ENCODE measurements at places on chromosomes 13 and 19.

DNA sequence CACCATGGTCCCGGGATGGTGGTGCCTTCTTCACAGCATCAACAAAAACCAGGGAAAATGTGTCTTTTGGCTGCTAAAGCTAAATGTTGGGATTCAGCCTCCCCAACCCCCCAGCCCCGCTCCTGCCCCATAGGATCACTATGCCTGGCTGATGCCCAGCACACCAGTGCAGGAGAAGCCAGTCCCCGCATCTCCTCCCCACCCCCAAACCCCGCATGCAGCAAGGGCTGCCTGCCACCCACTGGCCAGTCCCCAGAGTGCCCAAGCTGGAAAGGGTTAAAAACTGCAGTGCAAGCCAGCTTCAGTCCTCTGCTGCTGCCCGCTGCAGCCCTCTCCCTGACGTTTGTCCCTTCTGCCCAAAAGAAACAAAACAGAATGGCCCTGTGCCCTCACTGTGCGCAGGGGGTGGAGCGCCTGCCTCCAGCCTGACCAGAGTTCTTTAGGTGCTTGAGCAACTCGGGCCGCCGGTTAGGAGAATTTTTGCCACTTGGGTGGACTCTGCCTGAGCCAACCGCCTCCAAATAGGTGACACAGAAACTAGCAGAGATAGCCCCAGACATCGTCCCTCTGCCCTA is 3.7 kb downstream of the CALM3 start:
- DNase-seq: no peak

DNA sequence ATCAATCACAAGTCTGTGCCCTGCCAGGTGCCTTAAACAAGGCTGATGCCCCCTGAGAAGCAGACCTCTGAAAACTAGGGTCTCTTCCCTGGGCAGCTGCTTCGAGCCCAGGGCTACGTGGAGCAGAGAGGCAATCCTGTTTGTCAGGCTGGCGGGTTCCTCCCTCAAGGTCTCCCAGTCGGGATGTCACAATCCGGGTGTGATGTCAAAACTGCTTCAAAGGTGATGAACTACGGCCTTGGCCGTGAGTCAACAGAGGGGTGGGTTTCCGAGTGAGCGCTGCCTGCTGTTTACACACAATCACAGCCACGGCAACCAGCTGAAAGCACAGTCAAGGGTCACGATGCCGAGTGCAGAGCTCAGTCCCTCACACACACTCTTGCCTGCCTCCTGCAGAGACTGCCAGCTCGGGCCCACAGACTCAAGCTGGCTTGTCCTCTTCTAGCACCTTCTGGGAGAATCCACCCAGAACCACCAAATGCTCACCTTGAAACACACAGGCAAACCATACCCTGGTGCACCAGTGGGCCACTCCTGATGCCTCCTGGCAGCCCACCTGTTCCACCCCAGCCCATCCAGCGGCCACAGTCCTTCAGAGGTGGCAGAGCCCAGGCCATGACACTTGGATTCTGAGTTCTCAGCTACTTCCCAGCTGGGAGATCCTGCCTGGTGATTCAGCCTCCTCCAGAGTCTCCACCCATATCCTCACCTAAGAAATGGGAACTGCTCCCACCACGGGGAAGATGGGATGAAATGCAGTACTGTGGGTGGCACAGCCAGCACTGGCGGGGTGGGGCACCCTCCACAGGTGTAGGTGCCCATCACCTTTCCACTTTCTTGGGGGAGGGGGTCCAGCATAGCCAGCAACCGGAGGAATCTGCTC is 6.8 kb downstream of the ELL start:
- DNase-seq: no peak

DNA sequence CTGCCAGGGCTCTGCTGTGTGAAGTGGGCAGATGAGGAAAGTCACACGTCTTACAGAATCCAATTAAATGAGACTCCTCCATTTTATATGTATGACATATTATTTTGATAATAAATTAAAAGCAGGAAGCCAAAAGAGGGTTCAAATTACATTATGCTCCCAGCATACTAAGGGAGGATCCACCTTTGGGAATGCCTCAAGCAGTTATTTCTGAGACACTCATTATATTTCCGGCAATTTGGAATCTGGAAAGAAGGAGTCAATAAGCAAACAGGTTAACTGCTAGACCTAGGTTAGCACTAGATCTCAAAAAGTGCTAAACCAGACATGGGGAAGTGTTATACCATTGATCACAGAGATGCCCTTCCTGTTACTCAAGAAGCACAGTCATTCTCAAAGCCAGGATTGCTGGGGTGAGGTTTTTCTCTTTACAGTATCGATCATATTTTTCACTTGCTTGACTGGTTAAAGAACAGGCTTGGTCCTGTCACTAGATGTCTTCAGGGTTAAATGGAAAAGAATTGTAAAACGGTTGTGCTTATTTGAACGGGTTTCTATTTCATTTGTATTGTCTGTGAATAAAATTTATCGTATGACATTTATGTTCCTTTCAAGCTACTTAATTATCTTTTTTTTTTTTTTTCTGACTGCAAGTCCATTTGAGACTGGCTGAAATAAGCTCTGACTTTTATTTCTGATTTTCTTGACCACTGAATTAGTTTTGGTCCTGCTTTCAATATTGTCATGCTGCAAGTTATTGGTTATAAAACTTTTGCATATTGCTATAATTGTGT is 523.2 kb downstream of the KLF12 start:
- no peak for DNase-seq

- DNase-seq: no peak
Observed at GRCh38 chr13:57582032-57582431, 49.5 kb upstream of the PCDH17 start.

DNA sequence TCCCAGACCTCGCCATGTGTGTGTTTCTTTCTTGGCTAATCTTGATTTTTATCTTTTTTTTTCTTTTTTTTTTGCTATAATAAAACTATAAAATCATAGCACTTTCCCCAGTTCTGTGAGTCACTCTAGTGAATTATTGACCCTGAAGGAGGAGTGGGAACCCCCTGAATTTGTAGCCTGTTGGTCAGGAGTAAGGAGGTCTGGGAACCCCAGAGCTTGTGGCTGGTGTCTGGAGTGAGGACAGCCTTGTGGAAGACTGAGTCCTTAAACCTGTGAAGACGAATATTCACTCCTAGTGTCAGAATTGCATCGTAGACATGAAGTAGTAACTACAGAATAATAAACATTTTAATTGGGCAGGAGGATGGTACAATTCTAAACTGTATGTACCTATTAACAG is 7.4 kb downstream of the EID2B start:
- DNase-seq: no peak

GRCh38 chr19:3459089-3459881 is 21.0 kb downstream of the SMIM24 start:
- peak; percentile 63 for DNase-seq

DNA sequence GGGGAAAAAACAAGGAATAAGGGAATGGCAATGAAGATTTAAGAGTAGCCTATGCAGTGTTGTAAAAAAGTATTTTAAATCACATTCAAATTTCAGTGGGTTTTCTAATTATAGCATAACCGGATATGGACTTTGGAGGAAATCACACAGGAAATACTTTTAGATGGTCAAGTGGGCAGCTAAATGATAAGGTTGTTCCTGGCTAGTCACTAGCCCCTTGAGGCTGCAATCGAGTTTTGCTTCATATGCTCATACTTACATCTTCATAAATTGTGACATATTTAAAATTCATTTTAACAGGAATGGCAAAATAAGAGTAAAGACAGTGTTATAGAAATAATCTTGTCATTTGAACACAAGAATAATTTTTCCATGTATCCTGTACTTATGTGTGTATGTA is 88.9 kb downstream of the WDFY2 start:
- DNase-seq: no peak

- no peak for DNase-seq
Observed at GRCh38 chr13:66195238-66195637, 1034.9 kb downstream of the PCDH9 start.

DNA sequence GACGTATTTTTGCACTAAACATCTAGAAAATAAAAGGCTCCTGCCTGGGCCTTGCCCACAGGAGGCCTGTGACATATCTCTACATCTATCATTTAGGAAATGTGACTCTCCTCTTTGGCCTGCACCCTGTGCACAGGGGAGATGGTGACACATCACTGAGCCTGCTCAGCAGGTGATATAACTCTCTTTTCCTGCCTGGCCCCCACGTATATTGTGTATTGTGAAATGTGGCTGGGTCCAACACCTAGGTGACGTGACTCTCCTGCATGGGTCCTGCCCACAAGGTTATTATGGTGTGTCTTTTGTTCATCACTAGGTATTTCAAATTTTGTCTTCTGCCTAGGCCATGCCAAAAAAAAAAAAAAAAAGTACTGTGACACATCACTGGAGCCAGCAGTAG is 61.4 kb upstream of the ZNF724 start:
- no peak for DNase-seq

DNA sequence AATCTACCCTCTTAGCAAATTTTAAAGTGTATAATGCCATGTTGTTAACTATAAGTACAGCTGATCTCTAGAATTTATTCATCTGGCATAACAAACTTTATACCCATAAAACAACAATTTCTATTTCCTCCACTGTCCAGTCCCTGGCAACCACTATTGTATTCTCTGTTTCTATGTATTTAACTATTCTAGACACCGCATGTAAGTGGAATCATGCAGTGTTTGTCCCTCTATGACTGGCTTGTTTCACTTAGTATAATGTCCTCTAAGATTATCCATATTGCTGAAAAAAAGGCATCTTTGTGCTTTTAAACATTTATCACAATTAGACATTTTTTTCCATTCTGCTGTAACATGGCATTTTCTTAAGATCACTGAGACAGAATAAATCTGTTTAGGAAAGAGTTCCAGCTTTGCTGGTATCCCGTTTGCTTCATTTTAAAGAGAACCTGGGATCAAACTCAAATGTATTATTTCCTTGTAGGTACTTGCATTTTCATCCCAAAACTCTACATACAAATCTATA is 1191.0 kb downstream of the SLITRK5 start:
- no peak for DNase-seq

GRCh38 chr19:21677696-21678418 is 89.5 kb downstream of the ZNF100 start:
- no peak for DNase-seq

DNA sequence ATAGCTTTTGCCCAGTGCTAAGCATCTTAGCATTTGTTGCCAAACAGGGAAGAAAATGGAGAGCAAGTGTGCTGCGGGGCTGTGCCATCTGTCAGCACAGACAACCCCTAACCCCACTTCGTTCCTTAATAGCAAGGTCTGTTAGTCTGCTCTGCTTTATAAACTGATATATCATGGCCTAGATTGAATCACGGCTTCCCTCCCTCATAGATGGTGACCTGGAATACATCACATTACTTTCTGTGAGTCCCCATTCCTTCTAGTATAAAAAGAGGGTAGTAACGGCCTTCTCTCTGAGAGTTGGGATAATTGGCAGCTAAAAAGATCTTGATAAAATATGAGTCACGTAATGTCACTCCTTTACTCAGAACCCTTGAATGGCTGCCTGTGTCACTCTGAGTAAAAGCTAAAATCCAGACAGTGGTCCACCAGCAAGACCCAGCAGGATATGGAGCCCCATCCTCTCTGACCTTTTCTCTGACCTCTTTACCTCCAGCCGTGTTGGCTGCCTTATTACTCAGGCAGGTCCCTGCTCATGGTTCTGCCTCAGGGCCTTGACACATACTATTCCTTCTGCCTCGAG is 151.7 kb downstream of the DLEU7 start:
- DNase-seq: no peak

- no peak for DNase-seq
Observed at GRCh38 chr13:112446347-112446861, 70.2 kb downstream of the SPACA7 start.

DNA sequence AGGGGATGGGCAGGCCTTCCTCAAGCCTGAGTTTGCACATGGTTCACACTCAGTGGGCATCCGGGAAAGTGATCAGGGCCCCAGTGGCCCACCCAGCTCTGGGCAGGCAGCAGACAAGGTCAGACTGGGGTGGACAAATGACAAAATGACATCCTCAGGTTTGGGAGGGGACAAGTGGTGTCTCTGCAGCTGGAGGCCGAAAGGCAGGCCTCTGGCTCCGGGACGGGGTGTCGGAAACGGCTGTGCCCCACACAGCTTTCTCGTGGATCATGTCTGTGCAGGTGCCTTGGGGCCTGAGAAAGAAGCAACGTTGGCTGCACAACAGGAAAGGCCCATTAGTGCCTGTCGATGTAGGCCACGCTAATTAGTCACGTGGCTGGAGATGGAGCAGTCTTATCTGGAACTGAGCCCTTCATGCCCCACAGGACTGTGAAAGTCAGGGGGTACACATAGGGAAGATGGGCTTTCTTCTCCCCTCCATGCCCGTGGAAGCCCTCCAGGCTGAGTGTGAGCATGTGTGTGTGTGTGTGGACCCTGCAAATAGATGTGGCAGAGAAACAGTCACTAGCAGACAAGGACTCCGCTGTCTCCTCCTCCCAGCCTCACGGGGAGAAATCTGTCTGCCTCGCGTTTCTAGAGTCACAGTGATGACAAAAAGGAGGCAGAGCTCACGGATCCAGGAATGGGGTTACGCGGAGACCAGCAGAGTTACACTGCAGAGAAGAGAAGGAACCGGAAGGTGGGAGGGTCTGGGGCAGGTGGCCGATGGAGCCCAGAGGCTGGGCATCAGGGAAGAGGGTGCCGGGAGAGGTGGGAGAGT is 44.2 kb downstream of the CHST8 start:
- DNase-seq: no peak

Data from BJ (cell line).